ENCODE measurements at places on chromosomes 3 and 15.

DNA sequence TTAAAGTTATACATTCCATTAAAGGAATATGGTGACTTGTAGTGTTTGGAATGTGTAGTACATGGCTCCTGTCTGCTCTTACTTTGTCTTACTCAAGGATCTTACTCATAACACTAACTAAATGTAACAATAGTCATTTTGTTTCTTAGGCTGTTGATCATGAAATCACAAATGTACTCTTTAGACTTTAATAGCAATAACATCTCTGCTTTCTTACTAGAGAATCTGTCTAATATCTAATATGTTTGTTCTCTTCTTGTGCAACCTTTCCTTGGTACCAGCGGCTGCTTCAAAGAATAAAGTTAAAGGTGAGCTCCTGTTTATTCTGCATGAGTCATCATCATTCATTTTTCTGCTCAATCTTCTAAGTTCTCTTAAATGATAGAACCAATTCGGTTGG lies 767.5 kb downstream of the CADM2 start:
- no peak for DNase-seq

DNA sequence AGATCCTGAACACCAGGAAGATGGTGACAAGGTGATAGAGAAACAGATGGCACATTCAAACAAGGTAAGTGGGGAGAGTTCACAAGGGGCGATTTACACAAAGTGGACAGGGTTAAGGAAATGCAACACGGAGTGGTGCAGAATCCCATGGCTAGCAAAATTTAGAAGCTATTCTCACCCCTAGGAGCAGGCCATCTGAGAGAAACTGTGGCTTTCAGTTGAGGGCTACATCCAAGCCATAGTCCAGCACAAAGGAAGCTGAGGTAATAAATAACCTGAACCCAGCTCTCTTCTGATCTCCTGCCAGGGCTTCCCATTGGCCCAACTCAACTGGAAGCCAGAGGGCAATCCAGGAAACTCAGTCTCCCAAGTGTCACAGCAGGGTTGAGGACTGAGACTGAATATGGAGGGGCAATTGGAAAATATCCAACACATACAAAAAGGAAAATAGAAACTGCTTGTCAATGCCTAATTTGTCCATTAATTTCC lies 1.2 kb upstream of the ZNF445 start:
- DNase-seq: no peak

DNA sequence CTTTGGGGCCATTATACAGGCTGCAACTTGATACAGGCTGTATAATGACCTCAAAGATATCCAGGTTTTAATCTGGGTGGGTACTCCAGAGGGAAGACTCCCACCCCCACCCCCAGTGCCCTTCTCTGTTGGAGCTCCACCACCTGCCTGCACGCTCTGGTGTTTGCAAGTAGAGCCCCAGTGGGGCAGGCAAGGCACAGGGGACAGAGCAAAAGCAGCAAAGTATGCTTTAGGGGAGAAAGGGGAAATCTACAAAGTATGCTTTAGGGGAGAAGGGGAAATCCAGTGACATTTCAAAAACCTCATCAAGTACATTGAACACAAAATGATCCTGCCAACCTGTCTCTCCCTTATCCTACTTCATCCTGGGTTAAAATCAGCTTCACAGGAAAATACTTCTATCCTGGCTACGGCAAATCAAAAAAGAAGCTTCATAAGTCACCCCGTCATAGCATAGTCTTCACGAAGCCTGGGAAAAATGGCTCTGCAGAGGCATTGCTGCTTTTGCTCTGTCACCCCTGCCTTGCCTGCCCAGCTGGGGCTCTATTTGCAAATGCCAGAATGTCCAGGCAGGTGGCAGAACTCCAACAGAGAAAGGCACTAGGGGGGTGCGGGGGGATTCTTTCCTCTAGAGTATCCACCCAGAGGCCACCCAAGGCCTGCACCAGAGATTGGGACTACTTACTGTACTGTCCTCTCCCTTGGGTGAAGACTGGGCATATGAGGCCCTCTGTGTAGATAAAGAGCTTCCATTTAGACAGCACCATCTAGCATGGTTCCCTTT lies 60.9 kb upstream of the ATP11B start:
- DNase-seq: no peak

GRCh38 chr3:154851644-154852043 lies 228.5 kb upstream of the MME start:
- DNase-seq: no peak

GRCh38 chr15:46735115-46735514 lies 982.2 kb upstream of the SEMA6D start:
- no peak for DNase-seq

DNA sequence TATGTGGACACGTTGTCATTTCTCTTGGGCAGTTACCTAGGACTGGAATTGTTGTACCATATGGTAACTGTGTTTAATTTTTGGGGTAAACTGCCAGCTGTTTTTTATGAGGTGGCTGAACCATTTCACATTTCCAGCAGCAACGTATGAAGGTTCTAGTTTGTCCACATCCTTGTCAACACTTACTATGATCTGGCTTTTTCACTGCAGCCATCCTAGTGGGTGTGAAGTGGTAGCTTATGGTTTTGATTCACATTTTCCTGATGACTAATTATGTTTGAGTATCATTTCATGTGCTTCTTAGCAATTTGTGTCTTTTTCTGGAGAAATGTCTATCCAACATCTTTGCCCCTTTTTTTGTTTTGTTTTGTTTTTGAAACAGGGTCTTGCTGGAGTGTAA lies 96.2 kb downstream of the VGLL4 start:
- no peak for DNase-seq

DNA sequence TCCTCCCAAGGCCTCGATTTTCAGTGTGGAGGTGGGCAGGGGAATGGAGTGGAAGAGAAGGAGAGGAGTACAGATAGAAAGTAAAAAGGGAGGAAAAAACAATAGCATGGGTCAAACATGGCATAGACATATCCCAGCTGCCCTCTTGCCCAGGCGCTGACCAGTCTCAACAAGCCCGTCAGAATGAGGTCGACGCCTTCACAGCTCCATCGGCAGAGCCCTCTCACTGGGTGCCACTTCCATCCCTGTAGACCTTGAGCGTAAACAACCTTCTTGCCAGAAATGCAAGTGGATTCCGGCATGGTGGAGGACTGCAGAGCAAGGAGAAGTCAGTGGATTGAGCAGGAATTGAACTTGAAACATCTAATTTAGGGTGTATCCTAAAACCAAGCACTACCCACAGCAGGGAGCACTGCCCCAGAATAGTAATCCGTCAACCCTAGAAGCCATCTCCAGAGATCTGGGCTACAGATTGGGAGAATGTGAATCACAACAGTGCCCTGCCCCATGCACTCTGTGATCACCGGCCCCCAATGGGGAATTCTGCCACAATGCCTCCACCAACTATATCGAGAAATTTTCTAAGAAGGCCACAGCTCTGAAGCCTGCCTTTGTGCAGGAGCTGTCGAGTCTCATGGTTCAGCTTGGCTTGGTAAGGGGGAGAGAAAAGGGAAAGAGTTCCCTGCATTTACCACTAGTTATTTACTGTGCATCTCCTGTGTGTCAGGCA lies 190.1 kb downstream of the UACA start:
- no peak for DNase-seq

DNA sequence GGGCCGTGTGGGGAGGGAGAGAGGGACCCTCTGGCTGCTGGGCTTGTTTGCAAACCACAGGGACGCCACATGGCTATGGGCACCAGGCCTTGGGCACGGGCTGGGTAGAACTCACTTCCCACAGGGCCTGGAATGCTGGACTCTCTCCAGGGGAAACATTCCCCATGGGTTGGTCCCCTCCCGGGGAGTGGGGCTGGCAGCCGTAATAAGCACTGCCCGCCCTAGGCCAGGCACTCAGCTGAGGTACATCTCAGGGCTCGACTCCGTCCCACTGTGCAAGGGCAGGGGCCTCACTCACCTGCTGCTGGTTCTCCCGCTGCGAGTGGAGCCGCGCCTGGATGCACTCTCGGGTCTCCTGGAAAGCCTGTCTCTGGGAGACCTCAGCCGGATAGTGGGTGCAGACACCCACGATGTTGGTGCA lies 96.7 kb downstream of the ADCY5 start:
- no peak for DNase-seq

GRCh38 chr15:40914486-40914885 lies 14.7 kb upstream of the DLL4 start:
- DNase-seq: no peak

DNA sequence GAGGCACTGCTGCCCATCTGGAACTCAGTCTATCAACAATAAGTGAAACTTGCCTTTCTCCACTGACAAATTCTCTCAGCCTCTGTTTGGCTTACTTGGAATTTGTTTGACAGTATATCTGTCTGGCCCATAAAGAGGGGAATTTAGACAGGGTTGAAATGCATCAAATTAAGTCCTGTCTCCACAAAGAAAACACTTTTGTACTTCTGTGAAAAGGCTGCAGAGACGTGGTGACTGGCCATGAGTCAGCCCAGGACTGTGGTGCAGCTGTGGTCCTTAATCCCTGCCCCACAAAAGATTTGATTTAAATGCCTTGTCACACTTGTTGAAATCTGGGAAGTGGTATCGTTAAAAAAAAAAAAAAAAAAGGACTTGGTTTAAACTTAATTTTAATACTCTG lies 47.5 kb downstream of the RYR3 start:
- DNase-seq: no peak

DNA sequence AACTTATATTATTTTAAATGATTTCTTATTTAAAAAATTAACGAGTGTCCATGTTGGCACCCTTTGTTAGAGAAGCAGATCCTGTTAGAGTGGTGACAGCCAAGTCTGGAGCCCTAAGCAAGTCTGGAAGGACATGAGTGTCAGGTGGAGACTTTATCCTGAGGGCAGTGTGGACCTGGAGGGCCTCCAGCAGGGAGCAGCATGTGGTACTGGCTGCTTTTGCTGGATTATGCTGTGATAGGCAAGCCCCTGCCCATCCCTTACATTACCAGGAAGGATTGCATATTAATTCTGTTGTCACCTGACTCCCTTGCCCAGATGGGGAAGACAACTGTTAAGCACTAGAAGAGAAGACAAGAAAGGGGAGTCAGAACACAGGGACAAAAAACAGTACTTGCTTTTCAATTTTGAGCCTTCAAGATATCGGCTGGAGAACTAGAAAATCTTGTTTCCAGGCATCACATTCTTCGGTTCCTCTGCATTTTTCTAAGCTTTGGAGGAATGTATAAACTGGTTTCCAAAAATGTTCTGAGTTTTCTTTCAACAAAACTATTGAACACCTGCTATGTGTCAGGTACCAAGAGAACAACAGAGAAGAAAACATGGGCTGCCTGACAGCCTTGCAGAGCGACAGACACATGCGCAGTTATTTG lies 22.7 kb downstream of the ZNF860 start:
- no peak for DNase-seq

DNA sequence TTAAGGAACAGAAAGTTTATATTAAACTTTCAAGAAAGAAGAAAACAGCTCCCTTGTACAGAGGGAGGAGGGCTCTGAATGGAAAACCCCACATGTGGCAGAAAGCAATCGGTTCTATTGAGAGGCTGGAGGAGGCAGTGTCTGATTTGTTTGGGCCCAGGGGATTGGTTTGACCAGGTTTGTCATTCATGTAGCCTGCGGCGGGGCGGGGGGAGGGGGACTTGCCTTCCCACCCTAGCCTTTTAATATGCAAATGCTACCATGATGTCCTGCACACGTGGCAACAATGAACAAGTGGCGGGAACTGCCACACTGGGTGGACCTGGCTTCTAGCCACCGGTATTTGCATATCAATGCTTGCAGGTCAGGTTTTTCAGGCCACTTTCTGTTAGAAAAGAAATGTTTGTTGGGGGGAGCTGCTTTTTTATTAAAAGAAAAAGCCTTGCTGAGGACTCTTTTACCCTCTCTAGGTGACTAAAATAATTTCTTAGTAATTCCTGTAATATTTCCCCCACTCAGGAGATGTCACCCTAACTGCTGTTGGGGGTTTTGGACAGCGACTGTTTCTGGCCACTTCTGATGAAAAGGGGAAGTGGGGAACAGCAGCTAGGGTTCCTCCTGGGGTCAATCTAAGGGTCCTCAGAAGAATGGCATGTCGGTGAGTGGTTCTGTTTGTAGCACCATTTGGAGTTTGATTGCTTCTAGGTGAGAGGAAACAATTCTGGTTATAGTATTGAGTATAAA lies 691.2 kb downstream of the TBL1XR1 start:
- no peak for DNase-seq

GRCh38 chr3:138434875-138435772 lies 708 bp downstream of the ESYT3 start:
- no peak for DNase-seq

DNA sequence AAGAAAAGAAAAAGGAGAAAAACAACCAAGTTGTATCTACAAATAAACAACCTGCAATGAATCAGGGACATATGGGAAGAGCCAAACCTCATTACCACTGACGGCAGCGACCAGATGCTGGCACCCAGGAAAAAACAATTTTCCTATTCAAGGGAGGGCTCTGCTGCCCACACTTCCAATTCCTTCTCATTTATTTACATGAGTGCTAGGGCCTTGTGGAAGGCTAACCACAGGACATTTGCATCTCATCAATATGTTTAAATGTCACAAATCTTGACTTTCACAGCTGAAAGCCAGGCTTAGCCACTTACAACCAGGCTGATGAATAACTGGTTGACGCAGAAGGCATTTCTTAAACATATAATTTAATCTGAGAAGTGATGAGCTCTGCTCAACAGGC lies 36.0 kb downstream of the RFTN1 start:
- DNase-seq: no peak

GRCh38 chr15:79122991-79123390 lies 32.4 kb upstream of the RASGRF1 start:
- DNase-seq: no peak

- DNase-seq: no peak
Measured at GRCh38 chr3:136612512-136612911, 139.7 kb downstream of the STAG1 start.
